Astrocyte of the cerebellum (primary cell): ENCODE measurements at places on chromosomes 5 and 9.

DNA sequence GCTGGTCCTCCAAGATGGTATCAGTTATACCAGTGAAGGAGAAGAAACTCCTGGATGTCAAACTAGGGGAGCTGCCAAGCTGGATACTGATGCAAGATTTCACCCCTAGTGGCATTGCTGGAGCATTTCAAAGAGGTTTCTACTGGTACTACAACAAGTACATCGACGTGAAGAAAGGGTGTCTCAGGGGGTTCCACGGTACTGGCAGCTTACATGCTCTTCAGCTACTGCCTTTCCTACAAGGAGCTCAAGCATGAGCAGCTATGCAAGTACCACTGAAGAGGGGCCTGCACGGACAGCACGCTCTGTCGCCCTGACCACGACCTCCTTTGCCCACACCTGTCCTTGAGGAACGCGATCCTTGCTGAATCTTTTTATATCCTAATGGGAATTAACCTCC is 19.5 kb downstream of the ACTL7B start:
- DNase-seq = no peak

GRCh38 chr9:37329576-37329975 is 92.9 kb upstream of the GRHPR start:
- DNase-seq = no peak

DNA sequence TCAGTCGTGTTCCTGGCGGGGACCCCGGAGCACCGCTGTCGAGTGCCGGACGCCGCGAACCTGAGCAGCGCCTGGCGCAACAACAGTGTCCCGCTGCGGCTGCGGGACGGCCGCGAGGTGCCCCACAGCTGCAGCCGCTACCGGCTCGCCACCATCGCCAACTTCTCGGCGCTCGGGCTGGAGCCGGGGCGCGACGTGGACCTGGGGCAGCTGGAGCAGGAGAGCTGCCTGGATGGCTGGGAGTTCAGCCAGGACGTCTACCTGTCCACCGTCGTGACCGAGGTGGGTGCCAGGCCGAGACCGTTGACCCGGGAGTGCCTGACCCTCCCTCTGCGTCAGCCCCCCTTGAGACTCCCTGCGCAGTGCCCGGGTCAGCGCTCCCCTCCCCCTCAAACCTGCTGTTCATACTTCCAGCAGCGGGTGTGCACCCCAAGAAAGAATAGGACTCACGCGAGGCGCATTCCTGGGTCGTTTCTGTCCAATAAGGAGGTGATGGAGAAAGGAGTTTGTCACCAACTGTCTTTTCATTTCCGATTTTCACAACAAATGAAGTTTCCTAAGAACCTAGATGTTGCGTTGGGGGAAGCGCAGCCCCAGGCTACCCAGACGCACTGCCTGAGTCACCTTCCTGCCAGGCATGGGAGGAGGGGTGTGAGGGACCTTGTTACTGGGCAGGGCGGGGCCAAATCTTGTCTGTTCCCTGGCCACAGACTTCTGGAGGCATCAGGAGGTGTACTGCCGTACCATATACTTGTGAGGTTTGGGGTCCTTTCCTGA is 722 bp downstream of the SLC22A4 start:
- no peak for DNase-seq

DNA sequence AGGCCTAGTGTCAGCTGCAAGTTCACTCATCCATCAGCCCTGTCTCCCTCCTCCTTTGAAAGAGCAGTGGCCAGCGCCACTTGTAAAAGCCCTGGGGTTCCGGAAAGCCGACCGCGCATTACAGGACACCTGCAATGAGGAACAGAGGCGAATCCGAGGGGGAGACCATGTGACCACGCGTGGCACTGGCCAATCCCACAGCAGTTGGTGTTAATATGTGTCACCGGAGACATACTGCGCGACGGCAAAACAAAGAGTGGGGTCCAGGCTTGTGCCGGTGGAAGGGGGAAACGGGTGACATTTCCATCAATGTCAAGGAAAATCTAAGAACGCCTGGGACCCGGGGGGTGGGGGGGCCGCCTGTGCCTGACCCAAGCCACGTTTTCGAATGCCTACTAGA is 480.8 kb downstream of the SPATA31A7 start:
- no peak for DNase-seq

DNA sequence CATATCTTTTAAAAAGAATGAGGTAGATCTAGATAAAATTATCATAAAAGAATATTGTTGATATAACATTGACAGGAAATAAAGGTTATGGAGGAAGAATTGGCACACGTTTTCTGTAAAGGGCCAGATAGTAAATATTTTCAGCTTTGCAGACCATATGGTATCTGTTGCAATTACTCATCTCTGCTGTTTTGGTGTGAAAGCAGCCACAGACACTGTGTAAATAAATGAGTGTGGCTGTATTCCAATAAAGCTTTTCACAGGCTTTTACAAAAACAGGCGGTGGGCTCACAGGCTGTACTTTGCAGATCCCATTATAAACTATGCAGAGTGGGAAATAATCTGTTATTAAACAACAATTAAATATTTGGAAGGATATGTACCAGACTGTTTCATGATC is 87.4 kb downstream of the SGCD start:
- DNase-seq = no peak

DNA sequence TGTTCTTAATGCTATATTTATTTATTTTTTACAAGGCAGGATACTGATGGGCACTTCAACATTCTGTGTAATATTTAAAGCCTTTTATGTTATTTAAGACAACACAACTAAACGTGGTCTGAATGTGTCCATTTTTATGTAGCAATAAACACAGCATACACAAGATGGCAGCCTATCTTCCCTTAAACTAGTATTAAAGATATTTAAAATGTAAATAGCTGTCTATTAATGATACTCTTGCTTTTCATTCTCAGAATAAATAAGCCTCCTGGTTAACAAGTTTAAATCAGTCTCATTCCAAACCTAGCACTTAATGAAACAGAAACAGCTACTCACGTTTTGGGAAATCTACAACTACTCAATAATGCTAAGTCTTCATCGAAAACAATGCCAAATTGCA is 315.7 kb downstream of the MCTP1 start:
- DNase-seq = peak; percentile 28

GRCh38 chr5:115461093-115461492 is 83.5 kb downstream of the FEM1C start:
- no peak for DNase-seq

DNA sequence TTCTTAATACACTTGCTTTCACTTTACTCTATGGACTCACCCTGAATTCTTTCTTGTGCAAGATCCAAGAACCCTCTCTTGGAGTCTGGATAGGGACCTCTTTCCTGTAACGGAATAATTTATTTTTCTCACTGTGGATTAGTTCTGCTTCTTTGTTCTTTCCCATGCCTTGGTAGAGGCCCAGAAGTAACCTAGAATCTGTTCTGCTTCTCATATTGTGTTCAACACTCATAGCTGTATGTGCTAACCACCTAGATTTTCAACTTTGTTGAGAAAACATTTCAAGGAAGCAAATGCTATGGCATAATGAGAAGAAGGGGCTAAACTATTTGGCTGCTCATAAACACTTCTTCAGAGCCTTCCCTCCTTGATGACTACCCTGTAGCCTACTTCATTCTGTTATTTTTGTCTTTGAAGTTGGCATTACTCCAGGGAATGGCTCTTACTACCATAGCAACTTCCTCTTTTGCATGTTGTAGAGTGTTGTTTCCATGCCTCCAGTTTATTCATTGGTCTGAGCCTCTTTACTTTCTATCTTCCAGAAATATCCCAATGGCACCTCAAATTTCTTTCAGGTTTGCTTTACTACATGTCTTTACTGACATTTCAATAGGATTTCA is 74.3 kb downstream of the KIAA0825 start:
- DNase-seq = no peak

- no peak for DNase-seq
These were observed 148.3 kb downstream of the PRDM9 start for GRCh38 chr5:23655674-23656073.

GRCh38 chr5:54217826-54218503 is 92.4 kb downstream of the ARL15 start:
- DNase-seq = peak; percentile 74

DNA sequence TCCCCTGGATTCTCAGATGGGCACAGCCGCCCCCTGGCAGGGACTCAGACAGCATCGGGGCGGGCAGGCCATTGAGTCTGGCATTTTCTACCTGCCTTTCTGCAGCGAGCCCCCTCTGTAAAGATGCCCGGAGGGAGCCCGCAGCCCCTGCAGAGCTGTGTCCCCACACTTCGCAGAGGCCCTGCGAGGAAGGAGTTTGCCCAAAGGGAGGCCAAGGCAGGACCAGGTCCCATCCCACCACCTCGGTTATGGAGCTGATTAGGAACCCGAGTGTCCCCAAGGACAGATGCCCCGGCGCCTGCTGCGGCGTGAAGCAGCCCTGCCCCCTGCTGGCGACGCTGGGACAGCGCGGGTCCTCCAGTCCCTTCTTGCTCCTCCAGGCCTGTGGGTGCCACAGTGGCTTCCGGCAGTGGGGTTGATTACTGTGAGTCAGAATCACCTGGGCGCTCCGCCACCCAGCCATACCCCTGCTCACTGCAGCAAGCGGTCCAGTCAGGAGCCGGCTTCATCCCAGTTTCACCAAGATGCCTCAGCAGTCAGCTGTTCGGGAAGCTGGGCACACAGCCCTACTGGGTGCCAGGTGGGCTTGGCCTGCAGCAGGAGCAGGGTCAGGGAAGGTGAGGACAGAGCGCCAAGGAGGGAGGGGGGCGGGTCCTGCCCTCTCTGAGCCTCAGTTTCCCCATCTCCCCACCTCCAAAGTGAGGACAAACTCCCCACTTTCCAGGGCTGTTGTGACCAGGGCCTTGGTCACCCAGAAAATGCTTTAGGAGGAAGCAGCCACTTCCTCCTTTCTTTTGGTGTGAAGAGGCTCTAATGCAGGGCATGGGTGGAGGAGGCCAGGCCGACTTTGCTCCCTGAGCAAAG is 117.2 kb downstream of the RXRA start:
- DNase-seq = peak; percentile 81

GRCh38 chr5:32098291-32098690 is 75.8 kb downstream of the GOLPH3 start:
- no peak for DNase-seq

GRCh38 chr5:134048864-134049263 is 44.1 kb upstream of the VDAC1 start:
- no peak for DNase-seq

- DNase-seq = no peak
These were observed 181.2 kb upstream of the PAPPA start for GRCh38 chr9:115972362-115972761.

- no peak for DNase-seq
These were observed 458.6 kb upstream of the CLINT1 start for GRCh38 chr5:158317507-158317906.

DNA sequence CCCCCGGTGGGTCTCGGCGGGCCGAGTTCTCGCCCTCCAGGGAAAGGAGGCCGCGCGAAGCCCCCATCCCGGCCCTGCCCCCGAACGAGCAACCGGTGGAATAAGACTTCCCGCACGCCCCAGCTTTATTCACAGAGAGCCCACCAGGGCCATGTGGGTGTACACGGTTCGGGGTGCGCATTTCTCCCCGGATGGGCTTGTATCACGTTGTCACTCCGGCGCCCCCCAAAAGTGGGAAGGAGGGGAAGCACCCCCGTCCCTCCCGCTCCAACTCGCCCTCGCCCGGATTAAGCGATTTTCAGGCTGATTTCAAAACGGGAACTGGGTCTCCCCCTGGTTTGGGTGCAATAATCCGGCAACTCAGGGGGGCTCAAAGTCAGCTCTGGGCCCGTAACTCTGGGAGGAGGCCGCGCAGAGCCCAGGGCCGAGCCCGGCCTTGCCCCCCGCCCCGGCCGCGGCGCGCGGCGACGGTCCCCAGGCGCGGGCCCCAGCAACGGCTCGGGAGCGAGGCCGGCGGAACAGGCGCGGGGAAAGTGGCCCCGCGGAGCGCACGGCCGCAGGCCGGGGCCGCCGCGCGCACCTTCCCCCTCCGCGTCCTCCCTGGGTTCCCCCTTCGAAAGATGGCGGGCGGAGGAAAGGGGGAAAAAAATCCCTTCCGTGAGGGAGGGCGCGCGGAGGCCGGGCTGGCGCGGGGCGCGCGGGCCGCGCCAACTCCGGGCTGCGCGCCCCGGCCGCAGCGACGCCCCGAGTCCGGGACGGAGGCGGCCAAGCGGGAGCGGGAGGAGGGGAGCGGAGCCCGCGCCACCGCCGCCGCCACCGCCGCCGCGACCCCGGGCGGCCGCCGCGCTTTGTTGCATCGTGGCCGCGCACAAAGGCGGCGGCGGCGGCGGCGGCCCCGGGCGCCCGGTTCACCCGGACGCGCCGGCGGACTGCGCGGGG is 644 bp downstream of the BRD3 start:
- DNase-seq = no peak

DNA sequence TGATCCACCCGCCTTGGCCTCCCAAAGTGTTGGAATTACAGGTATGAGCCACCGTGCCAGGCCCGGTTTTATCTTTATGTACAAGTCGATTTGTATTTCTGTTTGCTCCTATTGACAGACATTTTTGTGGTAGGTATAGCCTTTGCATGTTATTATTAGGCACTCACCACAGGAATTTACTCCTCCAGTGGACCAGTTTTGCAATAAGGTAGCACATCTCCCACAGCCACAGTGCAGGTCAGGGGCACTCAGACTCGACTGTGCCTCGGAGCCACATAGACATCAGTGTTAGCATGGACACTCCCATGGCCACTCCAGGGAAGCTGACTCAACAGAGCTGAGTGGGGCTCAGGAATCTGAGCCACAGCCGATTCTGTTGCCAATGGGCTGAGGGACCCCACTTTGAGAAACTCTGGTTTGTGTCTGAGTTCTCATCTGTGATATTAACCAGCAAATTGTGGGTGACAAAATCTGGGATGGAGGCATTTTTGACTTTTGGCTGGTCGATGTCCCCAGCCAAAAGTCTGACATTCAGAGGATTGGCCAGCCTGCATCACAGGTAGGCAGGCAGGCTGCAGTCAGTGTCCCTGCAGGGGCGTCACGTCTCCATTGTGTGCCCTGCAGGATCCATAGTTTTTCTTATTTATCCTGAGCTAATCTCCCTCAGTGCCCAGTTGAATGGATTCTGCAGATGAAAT is 15.0 kb upstream of the SHB start:
- no peak for DNase-seq

GRCh38 chr9:135085830-135086546 is 1.5 kb upstream of the OLFM1 start:
- peak; percentile 11 for DNase-seq

- no peak for DNase-seq
These were observed 40.6 kb downstream of the SFXN1 start for GRCh38 chr5:175519006-175519405.

DNA sequence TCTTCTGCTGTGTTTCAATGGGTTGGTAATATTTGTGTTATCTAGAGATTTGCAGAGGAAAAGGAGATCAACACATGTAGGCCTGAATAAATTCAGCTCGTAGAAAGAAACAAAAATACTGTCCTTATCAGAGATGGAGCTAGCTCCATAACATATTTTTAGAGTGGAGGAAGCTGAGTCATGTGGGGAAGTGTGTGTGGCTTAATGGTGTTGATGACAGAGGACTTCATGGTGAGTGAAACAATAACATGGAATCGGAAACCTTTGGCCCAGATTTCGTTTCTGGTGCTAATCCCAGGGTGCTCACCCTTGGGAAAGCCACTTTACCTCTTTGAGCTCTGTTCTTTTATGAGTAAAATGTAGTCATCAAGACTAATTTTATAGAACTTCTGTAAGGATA is 825.0 kb downstream of the TLR4 start:
- DNase-seq = peak; percentile 9
